ENCODE measurements at places on chromosomes 11 and 22.
A peak's percentile ranks its signal among the peaks of the same experiment; 100 is the strongest.

- DNase-seq: no peak
Measured at GRCh38 chr11:35986947-35987346, 43.1 kb downstream of the LDLRAD3 start.

GRCh38 chr11:30991376-30991775, 378.2 kb downstream of the DCDC1 start:
- DNase-seq: no peak

GRCh38 chr11:64877390-64878222, 815 bp downstream of the EHD1 start:
- peak; percentile 81 for DNase-seq

- no peak for DNase-seq
Measured at GRCh38 chr11:46133119-46133518, 11.9 kb upstream of the PHF21A start.

DNA sequence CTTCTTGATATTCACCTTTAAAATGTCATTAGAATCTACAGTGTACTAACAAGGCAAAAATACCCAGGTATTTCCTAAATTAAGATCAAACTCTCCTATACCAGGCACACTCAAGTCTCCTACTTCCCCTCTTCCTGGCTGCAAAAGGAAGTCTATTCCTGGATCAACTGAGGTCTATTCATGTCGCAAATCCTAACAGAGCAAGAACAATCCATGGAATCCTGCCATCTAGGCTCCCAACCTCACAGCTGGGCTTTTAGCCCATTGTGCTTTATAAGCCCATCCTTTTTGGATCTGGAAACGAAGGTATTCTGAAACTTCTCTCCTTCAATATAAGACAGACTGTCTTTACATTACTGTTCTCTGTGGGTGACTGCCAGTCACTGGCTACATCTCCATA, 161.8 kb downstream of the SOX6 start:
- no peak for DNase-seq

GRCh38 chr22:26902401-26903029, 245.1 kb downstream of the MIAT start:
- DNase-seq: no peak

- DNase-seq: no peak
Measured at GRCh38 chr11:8336356-8337129, 72.9 kb upstream of the LMO1 start.

DNA sequence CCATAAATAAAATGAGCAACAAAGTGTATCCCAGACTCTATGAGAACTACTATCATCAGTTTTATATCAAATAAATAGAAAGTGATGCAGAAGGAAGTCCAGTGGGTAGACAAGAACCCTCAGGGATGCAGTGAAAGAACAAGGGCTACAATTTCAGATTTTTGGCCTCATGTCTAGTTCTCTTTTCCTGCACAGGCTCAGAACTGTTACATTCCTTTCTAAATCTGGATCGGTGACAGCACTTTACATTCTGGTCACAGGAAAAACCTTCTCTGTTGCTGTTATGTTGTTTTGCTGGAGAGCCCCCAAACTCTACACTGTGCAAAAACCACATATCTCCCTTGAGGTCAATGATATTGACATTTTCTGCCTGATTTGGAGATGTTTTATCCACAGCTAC, 108.8 kb upstream of the ANO5 start:
- DNase-seq: no peak

- no peak for DNase-seq
Measured at GRCh38 chr11:73330569-73331093, 22.6 kb downstream of the ARHGEF17 start.

DNA sequence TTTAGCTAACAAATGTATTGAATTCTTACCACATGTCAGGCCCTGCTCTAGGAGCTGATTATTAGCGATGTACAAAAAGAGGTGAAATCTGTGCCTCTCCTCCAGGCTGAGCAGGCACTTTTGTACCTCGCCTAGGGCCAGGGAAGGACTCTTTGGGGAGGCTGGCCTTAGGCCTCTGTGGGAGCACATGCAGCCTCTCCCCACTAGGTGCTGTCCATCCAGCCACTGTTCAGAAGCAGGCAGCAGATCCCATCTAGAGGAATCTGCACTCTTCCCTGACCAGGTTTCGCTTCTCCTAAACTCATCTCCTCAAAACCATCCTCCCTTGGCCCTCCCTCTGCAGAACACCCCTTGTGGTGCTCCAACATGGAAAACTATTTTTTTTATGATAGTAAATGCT, 51.9 kb upstream of the WT1 start:
- DNase-seq: no peak

- no peak for DNase-seq
Measured at GRCh38 chr11:112751329-112751728, 209.9 kb upstream of the NCAM1 start.

DNA sequence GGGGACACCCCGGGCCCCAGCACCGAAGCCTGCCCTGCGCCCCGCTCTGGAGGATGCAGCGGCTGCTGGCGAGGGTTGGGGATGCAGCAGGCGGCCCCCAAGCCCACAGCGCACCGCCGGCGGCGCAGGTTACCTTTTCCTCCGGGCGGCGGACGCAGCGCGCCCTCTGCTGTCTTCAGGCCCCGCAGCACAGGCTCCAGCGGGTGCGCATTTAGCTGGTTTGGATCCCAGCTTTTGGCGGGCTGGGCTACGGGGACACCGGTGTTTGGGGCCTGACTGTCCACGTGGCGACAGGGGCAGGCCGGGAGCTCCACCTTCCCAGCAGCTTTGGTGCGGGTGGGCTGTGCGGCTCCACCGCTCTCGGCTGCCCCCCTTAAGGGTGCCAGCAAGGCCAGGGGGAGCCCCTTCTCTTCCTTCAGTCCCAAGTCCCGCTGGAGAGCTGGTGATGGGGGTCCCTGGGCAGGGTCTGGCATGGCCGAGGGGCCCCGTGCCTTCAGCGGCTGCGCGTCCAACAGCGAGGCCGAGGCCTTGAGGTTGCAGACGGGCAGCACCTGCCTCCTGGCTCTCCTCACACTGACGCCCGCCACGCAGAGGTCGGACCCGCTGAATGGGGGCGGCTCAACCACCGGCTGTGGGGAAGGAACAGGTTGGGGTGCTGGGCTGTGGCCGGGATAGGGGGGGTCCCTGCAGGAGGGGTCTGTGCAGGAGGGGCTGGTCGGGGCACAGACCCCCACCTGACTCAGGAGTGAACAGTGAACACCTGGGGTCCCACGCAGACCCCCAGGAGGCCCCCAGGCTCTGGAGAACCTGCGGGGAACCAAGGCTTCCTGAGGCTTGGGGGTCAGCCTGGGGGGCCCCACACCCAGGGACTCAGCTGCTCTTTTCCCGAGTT, 18.0 kb upstream of the IL17REL start:
- peak; percentile 95 for DNase-seq

DNA sequence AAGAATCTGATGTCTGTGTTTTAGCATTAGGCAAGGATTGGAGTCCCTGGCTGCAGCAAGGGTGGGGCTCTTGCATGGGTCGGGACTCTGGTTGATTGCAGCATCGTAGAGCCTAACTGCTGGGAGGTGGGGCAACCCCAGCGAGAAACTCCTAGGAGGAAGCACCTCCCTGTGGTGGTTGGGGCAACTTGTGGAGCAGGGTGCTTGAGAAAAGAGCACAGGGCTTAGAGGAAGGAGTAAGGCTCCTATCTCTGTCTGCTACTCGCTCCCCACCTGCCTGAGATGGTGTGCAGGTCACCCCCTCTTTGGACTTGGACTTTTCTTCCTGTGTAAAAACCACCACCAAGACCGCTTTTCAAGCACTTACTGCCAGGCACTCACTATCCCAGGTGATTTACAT, 15.6 kb downstream of the SREBF2 start:
- DNase-seq: peak; percentile 85

- DNase-seq: no peak
Measured at GRCh38 chr11:10856689-10857458, 979 bp downstream of the ZBED5 start.

DNA sequence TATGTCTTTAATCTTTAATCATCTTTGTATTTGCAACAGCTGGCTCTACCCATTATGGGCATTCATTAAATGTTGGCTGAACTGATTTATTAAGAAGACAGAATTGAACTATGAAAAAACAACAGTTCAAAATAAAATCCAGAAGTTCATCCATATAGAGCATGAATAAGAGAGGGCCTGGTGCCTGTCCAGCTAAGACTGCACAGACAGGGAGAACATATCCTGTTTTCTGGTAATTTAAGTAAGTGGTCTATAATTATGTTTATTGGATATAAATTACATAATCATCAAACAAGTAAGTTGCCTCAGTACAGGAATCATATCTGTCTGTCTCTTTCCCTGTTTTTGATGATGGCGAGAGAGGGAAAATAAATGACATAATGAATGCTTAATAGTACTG, 137.2 kb downstream of the RBFOX2 start:
- no peak for DNase-seq

DNA sequence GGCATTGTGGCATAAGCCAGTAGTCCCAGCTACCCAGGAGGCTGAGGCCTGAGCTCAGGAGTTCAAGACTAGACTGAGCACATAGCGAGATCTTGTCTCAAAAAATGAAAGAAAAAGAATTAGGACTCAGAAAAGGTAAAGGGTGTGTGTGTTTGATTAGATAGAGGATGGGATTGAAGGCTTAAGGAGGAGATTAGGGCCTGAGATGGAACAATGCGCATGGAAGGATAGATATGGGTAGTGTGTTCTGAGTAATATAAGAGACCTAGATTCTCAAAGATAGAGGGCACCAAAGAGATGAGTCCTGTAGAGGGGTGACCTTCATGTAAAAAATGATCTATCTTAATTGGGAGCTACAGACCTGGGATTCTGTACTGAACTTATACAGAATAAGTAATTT, 17.3 kb upstream of the RAB30 start:
- no peak for DNase-seq

- DNase-seq: peak; percentile 31
Measured at GRCh38 chr22:39746600-39747262, 146.8 kb downstream of the ENTHD1 start.

- DNase-seq: peak; percentile 43
Measured at GRCh38 chr22:30867746-30868662, 100.6 kb downstream of the MORC2 start.
